ENCODE measurements at places on chromosomes 1 and 21. TPM values are rescaled to one million over a fixed set of nuclear protein-coding genes. Genes with fewer than 3 reads are reported as not detected.

Gene TAS1R1
- polyA plus RNA-seq = not detected

Gene USH2A
- 0.29 TPM for polyA plus RNA-seq

Gene MRAP
- 4.7 TPM for polyA plus RNA-seq

Gene UHMK1
- 8.4 TPM for polyA plus RNA-seq

Gene TRIM45
- 11.5 TPM for polyA plus RNA-seq

Gene KIF26B
- polyA plus RNA-seq = 0.11 TPM

Gene TRIM17
- 0.41 TPM for polyA plus RNA-seq

Gene RBM11
- polyA plus RNA-seq = 2.3 TPM

Gene ACTL8
- not detected for polyA plus RNA-seq

Gene CD1E
- not detected for polyA plus RNA-seq

Gene LEMD1
- polyA plus RNA-seq = not detected

Gene RPS27
- polyA plus RNA-seq = 5,589 TPM

Gene RERE
- 72.4 TPM for polyA plus RNA-seq

Gene TSPAN1
- polyA plus RNA-seq = 1.3 TPM

Gene COL24A1
- 0.93 TPM for polyA plus RNA-seq

Gene AIDA
- 48.5 TPM for polyA plus RNA-seq

Gene DCDC2B
- polyA plus RNA-seq = 0.05 TPM

Gene MAN1A2
- polyA plus RNA-seq = 8.8 TPM

Gene LIN28A
- polyA plus RNA-seq = not detected

Gene ADORA3
- polyA plus RNA-seq = 2.0 TPM

Gene KRTAP13-2
- not detected for polyA plus RNA-seq

Gene LYPLA2
- 32.0 TPM for polyA plus RNA-seq

Gene ASTN1
- 0.11 TPM for polyA plus RNA-seq

All from right cardiac atrium (tissue), 5 donors.